ENCODE measurements at places on chromosomes 4 and X. TPM values are rescaled to one million over a fixed set of nuclear protein-coding genes. Genes with fewer than 3 reads are reported as not detected.

DNA sequence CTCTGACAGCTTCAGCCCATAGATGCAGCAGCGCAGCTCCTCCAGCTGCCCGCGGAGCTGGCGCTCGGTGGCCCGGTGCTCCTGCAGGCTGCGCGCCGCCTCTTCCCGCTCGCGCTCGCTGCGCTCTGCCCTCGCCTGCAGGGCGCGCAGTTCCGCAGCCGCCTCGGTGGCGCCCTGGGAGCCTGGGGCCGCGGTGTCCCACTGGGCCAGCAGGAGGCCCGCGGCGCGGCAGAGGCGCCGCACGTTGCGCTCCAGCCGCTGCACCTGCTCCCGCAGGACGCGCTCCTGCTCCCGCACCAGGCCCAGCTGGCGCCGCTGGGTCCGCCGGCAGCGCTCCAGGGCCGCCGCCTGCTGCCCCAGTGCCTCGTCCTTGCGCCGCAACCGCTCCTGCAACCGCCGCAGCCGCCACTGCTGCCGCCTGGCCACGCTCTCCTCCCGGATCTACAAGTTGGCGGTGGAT, 10.1 kb downstream of the C4orf50 start:
- no peaks in the 10 kb centered on the region for H3K4me1 ChIP-seq
- H3K36me3 ChIP-seq: no peaks in the 10 kb centered on the region
- H3K27me3 ChIP-seq: peaks cover 56% of the 10 kb centered on the region
- no peak overlapping the region for H3K4me3 ChIP-seq

- no peak overlapping the region for H3K27ac ChIP-seq
- DNase-seq: no peak
- H3K27me3 ChIP-seq: no peaks in the 10 kb centered on the region
Observed at GRCh38 chr4:128538111-128538882, 250.7 kb upstream of the PGRMC2 start.

- H3K27ac ChIP-seq: no peak overlapping the region
- H3K36me3 ChIP-seq: peaks cover 37% of the 10 kb centered on the region
- no peaks in the 10 kb centered on the region for H3K27me3 ChIP-seq
- no peak for DNase-seq
- no peaks in the 10 kb centered on the region for H3K4me1 ChIP-seq
- no peak overlapping the region for H3K4me3 ChIP-seq
Observed at GRCh38 chr4:82934441-82934840, 33.9 kb downstream of the THAP9 start.

- peak; percentile 6 for DNase-seq
- peaks cover 5% of the 10 kb centered on the region for H3K27me3 ChIP-seq
- H3K27ac ChIP-seq: no peak overlapping the region
- H3K36me3 ChIP-seq: no peaks in the 10 kb centered on the region
- no peaks in the 10 kb centered on the region for H3K4me1 ChIP-seq
- no peak overlapping the region for H3K4me3 ChIP-seq
Observed at GRCh38 chr4:54902976-54903375, 222.4 kb downstream of the KDR start.

Gene RPA4
- total RNA-seq: 0.60 TPM

Gene IRF2
- 12.0 TPM for total RNA-seq

Data from cardiac muscle cell (in vitro differentiated cells and primary cell).